ENCODE measurements at places on chromosomes 3 and 15.

GRCh38 chr15:47715856-47716445 lies 1.4 kb upstream of the SEMA6D start:
- DNase-seq = no peak

DNA sequence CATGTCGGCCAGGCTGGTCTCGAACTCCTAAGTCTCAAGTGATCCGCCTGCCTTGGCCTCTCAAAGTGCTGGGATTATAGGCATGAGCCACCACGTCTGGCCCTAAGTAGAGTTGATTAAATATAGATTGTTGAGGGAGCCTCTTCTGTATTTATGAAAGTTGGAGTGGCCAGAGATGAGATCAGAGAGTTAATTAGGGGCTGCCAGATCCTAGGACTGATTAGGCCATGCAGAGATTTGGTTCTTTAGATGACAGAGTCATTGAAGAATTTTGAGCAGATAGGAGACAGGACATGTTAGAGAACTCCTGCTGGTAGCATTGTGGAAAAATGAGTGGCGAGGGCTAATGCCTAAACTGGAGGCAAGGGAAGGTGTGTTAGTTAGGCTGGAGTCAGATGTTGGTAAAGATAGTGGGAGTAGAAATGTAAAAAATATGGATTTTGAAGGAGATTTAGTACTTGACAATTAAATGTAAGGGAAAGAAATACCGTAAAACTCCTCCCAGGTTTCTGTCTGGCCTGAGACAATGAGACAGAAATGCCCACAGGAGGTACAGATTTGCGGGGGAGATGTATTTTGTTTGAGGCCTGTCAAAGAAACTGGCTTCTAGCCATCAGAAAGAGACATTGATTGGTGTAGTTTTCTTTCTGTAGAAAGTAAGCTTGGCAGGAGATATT lies 23.4 kb downstream of the SACM1L start:
- DNase-seq = no peak

- DNase-seq = no peak
These were observed 99.4 kb downstream of the SST start for GRCh38 chr3:187570776-187571175.

- DNase-seq = no peak
These were observed 28.6 kb downstream of the GALNT15 start for GRCh38 chr3:16203031-16203430.

DNA sequence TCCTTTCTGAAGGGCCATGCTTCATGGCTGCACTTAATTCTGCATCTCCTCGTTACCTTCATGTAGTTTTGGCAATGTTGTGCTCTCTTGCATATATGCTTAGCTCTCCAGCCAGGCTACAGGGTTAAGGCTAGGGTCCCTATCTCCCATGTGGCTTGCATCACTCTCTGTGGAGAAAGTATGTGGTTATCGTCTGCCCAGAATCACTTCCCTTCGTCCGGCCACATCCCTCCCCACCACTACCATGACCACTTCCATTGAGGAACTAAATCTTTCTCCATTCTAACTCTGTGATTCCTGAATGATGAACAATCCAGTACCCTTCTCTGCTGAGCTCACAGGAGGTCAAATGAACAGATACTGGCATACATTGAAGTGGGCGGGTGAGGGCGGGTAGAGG lies 34.0 kb downstream of the WWTR1 start:
- DNase-seq = no peak

GRCh38 chr3:194925614-194926013 lies 239.9 kb downstream of the FAM43A start:
- DNase-seq = no peak

DNA sequence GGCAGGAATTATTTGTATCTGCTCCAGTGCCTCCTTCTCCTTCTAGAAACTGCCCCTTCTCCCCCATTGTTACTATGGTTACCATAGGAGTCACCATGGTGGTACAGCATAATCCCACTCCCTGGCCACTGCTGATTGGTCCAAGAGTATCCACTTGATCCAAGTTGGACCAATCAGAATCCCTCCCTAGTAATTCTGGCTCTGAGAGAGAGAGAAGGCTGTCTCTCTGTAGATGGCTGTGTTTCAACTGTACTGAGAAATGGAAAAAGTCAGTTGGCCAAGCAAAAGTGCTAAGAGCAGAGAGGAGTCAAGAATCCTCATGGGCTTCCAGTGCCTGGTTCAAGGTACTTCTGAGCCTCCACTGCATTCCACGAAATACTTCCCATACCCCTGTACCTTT lies 120.6 kb upstream of the SPATA12 start:
- no peak for DNase-seq

DNA sequence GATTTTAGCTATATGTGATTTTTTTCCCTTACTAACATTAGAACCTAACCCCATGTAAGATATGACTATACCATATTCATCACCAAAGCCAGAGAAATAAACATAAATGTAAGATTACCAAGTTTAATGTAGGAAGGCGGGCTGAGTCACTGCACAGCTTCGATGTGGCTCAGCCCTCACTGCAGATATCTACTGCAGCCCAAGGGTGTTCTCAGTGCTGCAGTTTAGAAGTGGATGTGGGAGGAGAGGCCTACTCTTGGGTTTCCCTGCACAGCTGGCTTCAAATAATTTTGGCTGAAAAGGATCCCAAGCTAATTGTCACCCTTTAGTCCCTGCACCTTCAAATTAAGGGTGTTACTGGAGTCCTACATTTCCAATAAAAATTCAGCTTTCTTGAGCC lies 9.3 kb downstream of the ARPP19 start:
- peak; percentile 57 for DNase-seq

- no peak for DNase-seq
These were observed 280.1 kb upstream of the RASGRP1 start for GRCh38 chr15:38844736-38845135.

DNA sequence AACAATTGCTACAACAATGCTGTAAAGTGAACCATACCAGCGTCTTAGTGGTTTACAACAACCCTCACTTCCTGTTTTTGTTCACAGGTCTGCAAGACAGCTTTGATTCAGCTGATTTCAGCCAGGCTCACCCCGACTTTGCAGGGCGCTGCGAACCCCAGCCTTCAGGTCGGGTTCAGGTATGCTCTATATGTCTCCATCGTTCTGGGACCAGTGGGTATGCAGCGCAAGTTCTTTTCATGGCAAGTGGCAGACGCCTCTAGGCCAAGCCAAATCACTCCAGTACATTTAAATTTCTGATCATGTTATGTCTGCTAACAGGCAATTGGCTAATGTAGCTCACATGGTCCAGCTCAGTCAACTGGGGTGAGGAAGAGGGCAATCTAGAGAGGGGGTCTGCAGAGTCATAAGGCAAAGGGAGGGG lies 52.4 kb upstream of the RGMA start:
- DNase-seq = no peak

- DNase-seq = no peak
These were observed 26.8 kb downstream of the RHCG start for GRCh38 chr15:89469426-89470096.

GRCh38 chr3:89971329-89971728 lies 863.9 kb downstream of the EPHA3 start:
- no peak for DNase-seq

- DNase-seq = no peak
These were observed 136.0 kb upstream of the CCDC54 start for GRCh38 chr3:107241217-107241616.

DNA sequence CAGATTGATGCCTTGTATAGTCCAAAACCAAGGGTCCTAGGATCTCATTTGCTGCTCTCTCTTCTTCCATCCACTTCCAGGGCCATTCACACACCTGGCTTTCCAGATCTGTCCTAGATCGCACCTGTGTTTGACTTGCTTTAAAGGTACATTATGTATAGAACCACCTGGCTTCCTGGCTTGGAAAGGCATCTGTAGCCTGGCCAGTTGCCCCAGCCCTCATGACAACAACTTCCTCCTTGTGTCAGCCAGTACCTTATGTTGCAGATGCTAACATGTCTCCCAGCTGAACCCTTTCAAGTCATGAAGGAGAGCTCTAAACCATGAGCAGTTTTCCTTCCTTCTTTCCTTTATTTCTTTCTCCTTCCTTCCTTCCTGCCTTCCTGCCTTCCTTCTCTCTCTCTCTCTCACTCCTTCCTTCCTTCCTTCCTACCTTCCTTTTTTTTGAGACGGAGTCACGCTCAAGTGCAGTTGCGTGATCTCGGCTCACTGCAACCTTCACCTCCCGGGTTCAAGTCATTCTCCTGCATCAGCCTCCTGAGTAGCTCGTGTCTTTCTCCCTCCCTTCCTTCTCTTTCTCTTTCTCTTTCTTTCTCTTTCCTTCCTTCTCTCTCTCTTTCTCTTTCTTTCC lies 2.5 kb upstream of the HTR3C start:
- DNase-seq = no peak
